ENCODE measurements at places on chromosomes 5 and 9.

- peak; percentile 97 for DNase-seq
Measured at GRCh38 chr5:177497292-177498012, at the start of gene PDLIM7. PDLIM7 (minus strand) TSS chr5:177497604; CDS start chr5:177496512, 1,092 bp downstream.

GRCh38 chr5:107424491-107424890 lies 246.2 kb downstream of the EFNA5 start:
- no peak for DNase-seq

- DNase-seq: no peak
Measured at GRCh38 chr5:17180864-17181723, 36.3 kb upstream of the BASP1 start.

DNA sequence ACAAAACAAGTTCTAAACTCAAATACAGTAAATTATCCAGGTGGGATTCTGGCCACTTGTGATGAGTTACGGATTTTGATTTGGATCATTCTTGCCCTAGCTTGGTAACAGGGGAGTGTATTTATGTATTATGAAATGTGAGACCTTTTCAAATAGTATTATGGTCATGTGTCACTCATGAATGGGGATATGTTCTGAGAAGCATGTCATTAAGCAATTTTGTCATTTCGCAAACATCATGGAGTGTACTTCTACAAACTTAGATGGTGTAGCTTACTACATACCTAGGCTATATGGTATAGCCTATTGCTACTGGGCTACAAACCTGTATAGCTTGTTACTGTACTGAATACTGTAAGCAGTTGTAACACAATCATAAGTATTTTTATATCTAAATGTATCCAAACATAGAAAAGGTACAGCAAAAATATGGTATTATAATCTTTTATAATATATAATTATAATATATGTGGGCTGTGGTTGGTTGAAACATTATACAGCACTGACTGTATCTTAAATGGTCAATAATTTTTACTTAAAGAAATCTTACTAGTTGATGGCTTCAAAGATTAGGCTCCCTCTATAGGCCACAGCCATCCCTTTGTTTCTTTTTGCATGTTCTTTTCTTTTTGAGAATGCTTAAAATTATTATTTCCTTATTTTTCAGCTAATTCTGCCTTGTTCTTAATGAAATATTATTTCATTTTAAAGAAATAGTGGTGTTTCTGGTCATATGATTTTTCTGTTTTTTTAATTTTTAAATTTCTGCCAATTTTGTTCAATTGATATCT lies 128.4 kb downstream of the MAST4 start:
- no peak for DNase-seq

GRCh38 chr5:143484601-143485000 lies 81.1 kb upstream of the NR3C1 start:
- no peak for DNase-seq

DNA sequence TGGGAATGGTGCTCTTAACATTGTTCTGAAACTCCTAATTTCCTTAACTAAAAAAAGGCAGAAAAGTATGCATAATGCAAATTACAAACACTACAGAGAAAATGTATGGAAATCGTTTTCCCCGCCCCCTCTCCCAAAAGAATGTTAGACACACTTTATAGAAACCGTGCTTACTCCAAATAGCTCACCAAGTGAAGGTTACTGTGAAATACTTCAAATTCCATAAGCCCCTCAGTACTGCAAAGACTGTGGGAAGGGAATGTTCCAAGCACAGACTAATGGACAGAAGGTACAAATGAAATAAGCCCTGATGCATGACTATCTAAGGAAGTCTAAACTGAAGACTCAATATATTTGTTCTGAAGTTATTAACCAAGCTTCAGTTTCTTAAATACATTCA lies 12.5 kb downstream of the MAPKAP1 start:
- no peak for DNase-seq

GRCh38 chr5:175351126-175351525 lies 92.9 kb downstream of the DRD1 start:
- no peak for DNase-seq

DNA sequence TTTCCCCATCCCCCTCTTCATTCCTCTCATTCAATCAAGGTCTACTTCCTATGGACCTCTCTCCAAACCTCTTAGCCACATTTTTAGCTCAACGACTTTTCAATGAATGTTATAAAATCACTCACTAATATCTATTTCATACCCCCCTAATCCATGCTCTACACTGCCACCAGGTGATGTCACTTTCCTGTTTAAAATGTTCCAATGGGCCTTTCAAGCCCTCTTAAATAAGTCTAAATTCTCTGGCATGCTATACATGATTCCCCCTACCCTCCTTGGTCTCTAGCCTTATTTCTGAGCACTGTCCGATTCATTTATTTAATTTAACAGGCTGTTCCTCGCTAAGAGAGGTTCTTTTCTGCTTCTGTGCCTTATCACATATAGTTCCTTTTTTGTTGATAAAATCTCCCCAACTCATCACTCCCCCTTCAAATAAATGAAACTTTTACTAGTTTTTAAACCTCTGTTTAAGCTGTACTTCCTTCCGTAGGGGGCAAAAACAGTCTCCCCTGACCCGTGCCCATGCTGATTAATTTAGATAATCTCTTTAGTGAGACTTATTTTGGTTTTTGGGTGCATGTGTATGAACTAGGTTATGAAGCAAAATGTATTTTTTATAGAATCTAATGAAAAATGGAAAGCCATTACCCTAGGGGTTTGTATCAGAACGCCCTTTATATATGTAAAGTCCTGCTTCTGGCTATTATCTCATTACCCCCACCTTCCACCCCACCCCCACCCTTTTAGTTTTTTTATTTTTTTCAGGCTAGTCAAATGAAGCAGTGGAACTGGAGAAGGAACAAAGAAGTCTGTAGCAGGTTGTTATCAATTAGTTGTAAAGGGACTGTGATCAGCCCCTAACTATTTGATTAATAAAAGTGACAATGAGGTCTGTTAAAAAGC lies 9.0 kb downstream of the ABHD17B start:
- no peak for DNase-seq

Measured in right atrium auricular region (tissue), 2 donors.